Activated CD8-positive, alpha-beta T cell treated with anti-CD3 and anti-CD28 coated beads, Interleukin-2, amount 10 ng/mL, durations not matched to agents 7 days and 5 days (primary cell): ENCODE measurements at places on chromosomes 11 and 22. TPM values are rescaled to one million over a fixed set of nuclear protein-coding genes. Genes with fewer than 3 reads are reported as not detected.

DNA sequence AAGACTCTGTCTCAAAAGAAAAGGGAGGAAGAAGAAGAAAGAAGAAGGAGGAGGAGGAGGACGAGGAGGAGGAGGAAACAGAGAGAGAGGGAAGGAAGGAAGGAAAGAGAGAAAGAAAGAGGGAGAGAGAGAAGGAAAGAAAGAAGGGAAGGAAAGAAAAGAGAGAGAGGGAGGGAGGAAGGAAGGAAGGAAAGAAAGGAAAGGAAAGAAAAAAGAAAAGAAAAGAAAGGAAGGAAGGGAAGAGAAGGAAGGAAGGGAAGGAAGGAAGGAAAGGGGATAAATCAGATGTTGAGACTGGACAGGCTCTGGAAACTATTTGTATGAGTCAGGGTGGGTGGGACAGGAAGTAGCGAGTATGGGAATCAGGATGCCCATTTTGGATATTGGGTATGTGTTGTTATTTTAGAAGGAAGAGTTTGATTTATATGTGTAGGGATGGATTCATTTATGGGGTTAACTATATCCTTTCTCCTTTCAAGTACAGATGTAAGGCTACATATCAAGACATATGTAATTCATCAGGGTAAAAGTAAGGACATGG, 6.0 kb upstream of the RPL3 start:
- no peak overlapping the region for H3K4me3 ChIP-seq
- H3K36me3 ChIP-seq = no peaks in the 10 kb centered on the region
- no peak for DNase-seq

DNA sequence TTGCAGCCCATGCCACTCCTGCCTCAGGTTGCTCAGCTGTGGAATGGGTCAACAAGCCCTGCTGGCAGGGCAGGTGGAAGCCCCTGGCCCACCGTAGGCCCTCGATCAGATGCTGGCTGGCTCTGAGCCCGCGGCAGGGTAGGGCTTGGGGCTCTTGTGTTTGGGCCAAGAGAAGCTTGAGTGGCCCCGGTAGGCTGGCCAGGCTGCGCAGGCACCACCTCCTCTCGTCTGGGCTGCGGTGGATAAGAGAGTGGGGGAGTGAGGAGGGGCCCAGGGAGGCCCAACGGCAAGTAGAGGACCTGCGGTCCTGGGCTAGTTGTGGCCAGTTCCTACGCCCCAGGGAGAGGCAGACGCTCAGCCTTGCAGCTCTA, 115.2 kb downstream of the CEP164 start:
- no peaks in the 10 kb centered on the region for H3K4me1 ChIP-seq
- H3K27me3 ChIP-seq = peaks cover 13% of the 10 kb centered on the region
- no peak overlapping the region for H3K4me3 ChIP-seq
- H3K36me3 ChIP-seq = no peaks in the 10 kb centered on the region

GRCh38 chr11:104991994-104992393, 23.6 kb upstream of the CASP4 start:
- peaks cover 11% of the 10 kb centered on the region for H3K4me1 ChIP-seq
- no peak overlapping the region for H3K4me3 ChIP-seq
- DNase-seq = no peak
- H3K27ac ChIP-seq = no peak overlapping the region

DNA sequence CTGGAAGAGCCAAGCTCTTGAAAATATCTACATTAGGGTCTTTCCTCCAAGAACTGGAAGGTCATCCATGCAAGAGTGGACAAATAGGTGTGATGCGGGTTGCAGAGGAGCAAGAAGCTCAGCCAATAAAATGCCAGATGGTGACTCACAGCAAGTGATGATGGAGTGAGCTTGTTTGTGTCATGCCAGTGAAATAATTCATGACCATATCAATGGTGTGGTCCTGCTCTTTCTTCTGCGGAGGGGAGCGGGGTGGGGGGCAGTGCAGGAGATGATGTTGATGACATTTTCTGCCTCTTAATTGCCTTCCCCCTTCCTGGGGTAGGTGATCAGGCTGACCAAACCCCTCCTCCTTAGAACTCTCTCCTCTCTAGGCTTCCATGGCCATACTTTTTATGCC, 118.5 kb upstream of the TIMP3 start:
- H3K27ac ChIP-seq = no peak overlapping the region
- H3K4me1 ChIP-seq = no peaks in the 10 kb centered on the region
- DNase-seq = no peak
- no peak overlapping the region for H3K4me3 ChIP-seq
- H3K27me3 ChIP-seq = peaks cover 12% of the 10 kb centered on the region
- H3K36me3 ChIP-seq = no peaks in the 10 kb centered on the region

DNA sequence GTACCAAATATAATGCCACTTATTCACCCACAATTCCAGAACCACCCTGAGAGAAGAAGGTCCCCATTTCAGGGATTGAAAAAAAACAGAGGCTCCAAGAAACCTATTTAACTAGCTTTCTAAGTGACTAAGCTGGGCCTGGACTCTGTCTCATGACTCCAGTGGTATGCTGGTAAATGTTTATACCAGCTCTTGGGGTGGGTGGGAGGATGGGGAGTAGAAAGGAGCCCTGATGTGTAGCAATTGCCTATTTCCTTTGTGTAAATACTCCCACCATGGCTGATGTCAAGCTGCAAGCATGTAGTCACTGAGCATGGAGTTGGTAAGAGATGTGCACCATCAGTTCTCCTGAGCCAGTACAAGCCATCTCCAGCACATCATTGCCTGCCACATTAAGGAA, 2.8 kb downstream of the PRG3 start:
- no peak overlapping the region for H3K27ac ChIP-seq
- peaks cover 5% of the 10 kb centered on the region for H3K27me3 ChIP-seq
- no peaks in the 10 kb centered on the region for H3K4me1 ChIP-seq
- H3K4me3 ChIP-seq = no peak overlapping the region

- H3K4me1 ChIP-seq = no peaks in the 10 kb centered on the region
- no peaks in the 10 kb centered on the region for H3K36me3 ChIP-seq
- no peak for DNase-seq
- H3K4me3 ChIP-seq = no peak overlapping the region
- H3K27ac ChIP-seq = no peak overlapping the region
Observed at GRCh38 chr11:124583781-124584180, 14.0 kb downstream of the OR8A1 start.

DEUP1 gene
- not detected for total RNA-seq

SLC17A6 gene
- total RNA-seq = not detected

VSTM5 gene
- not detected for total RNA-seq
